NCI-H1694 (cell line): ENCODE measurements at places on chromosomes 12 and 14.

GRCh38 chr12:104969343-104969742 is 11.3 kb upstream of the SLC41A2 start:
- no peak for DNase-seq

- DNase-seq: no peak
These were observed 83.4 kb upstream of the EVL start for GRCh38 chr14:99981806-99982205.

- DNase-seq: peak; percentile 22
These were observed 2.0 kb downstream of the SP1 start for GRCh38 chr12:53381731-53382630.

DNA sequence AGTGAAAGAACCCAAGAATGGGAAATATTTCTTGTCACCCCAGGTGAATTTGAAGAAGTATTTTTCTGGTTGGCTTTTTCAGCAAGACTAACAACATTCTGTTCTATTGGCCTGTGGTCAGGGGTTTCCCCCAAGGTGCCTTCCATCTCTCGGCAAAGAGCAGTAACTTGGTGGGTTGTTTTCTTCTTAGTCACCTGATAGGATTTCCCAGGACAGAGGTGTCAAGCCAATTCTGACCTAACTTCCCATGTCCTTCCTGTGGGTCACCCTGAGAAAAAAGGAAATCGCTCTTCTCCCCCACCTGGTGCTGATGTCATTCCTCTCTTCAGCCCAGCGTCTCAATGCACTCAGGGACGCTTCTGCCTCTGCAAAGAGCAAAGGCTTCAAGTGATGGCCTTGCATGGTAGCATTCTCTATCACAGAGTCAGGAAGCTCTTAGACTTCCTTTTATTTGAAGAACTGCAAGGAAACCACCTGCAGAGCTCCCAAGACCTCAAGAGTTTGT is 16.1 kb upstream of the IFNG start:
- DNase-seq: no peak

GRCh38 chr12:3203713-3204112 is 126.5 kb downstream of the TSPAN9 start:
- no peak for DNase-seq
